Fibroblast of skin of scalp (primary cell): ENCODE measurements at places on chromosomes 3 and 15.

DNA sequence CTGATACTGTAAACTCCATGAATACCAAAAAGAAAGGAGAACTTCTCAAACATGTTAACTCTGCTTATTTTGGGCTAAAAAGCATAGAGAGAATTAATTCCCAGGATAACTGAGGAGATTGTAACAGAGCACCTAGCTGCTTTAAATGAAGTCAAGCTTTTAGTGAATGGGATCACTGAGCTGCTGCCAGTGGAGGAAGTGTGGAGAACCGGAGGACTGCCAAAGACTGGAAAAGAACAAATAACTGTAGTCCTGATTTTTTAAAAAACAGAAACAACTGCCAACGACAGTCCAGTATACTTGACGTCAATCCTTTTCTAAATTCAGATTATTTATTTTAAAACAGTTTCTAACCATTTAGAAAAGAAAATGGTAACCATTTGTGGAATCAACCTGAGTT, 3.3 kb downstream of the C3orf70 start:
- no peak for DNase-seq

- no peak for DNase-seq
Observed at GRCh38 chr3:139652561-139652960, 25.2 kb downstream of the NMNAT3 start.

DNA sequence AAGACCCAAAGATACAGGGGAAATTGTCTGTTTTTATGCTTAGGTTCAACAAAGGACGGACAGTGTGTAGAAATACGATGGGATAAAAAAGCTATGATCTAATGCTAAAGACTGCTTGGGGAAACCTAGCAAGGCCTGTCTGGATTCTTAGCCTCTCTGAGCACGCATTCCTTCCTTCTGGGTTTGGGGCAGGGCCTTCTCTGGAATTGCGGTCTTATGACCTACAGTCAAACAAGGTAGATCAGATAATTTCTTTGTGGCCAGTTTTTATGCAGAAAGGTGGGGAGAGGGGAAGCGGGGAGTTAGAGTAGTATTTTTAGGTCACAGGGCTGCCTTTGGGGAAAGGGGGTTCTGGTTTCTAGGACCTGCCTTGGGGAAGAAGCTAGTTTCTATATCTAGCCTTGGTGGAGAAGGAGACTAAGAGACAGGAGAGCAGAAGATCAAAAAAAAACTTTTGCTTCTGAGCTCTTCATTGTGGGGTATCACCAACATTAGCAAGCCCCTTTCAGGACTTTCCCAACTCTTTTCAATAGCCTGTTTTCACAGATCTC, 39.1 kb upstream of the LIPC start:
- no peak for DNase-seq

- DNase-seq, result peak; percentile 56
Observed at GRCh38 chr3:157844800-157845565, 261.2 kb downstream of the SHOX2 start.

GRCh38 chr15:74343797-74344127, 23.7 kb downstream of the CYP11A1 start:
- no peak for DNase-seq

DNA sequence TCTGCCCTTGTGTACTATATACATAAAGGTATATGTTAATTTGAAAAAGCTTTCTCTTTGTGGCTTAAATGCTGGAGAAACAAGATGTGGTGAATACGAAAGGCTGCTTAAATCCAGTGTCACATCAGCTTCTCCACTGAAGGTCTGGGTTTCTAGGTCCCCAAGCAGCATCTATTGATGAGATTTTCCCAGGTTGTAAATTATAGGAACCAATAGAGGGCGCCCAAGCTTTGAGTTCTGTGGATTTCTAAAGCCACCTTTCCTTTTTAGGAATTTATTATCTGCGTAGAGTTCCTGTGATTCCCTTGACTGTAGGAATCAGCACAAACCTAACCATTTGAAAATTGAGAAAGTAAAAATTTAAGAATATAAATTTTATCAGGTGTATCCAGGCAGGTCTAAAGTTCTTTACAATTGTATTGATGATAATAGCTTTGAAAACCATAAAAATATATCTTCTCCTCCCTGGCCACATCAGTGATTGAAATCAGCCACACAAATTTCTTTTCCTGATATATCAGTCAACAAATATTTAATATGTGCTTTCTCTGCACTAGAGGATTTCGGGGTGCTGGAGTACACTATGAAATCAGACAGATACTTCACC, 88.3 kb upstream of the ADAMTSL3 start:
- DNase-seq, result peak; percentile 29

DNA sequence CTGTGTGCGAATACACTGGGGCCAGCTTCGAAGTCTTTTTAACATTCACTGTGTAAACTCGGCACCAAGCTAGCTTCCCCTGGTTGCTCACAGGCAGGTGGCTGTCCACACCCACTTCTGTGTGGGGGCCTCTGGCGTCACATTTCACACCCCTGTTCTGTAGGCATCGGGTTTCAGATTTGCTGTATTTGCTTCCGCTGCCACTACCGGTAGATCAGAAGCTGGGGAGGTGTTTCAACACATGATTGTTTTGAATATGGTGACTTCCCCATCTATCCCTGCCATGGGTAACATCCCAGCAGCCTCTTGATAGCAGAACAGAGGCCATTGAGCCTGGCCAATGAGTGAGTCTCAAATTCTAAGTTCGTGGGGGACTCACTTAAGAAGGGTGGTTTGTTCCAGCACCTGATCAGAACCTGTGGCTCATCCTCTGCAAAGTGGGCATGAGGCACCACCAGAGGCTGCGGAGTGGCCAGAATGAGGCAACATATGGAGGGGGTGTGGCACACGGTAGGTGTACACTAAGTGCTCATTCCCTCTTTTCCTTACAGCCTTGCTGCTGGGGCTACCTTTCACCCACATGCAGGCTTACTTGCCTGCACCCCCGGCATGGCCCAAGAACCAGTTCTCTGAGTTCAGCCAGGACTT, 61.5 kb downstream of the IQSEC1 start:
- DNase-seq, result no peak

DNA sequence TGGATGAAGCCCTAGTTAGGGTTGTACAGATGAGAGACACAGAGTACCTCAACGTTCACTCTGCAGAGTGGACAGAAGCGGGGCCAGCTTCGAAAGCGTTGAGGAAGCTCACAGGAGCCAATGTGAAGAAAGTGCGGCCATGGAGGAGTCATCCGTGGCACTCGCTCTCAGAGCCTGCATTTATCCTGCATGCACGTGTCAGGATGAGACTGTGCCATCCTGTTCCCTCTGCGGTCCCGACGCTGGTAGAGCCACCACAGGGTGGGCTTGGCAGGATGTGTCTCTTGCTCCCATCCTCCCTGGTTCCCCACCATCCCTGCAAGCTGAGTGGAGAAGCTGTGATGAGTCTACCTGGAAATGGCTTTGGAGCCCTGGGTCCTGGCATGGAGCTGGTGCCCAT, 39.3 kb downstream of the KLHL25 start:
- DNase-seq, result no peak

DNA sequence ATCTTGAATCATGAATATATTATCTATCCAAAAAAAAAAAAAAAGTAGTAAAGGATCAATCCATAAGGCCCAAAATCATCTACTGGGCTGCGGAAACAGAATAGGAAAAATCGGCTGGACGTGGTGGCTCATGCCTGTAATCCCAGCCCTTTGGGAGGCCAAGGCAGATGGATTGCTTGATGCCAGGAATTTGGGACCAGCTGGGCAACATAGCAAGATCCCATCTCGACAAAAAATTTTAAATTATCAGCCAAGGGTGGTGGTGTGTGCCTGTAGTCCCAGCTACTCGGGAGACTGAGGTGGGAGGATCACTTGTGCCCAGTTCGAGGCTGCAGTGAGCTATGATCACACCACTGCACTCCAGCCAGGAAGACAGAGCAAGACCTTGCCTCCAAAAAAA, 6.1 kb upstream of the DVL3 start:
- no peak for DNase-seq

DNA sequence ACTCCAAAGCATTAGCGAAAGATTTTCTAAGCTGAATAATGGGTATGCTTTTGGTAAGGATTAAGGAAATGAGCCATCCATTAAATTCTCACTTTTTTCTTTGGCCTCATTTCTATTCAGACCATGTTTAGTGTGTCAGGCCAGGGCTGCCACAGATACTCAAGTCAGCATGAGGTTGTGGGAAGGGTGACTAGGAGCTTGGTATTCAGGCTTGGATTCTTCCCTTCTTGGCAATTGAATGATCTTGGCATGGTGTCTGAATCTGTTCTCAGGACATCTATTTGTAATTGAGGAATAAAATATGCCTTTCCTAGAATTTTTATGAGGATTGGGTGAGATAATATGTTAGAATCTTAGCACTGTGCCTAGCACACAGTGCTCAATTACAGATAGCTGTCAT, 11.2 kb downstream of the CCNB2 start:
- DNase-seq, result peak; percentile 45

DNA sequence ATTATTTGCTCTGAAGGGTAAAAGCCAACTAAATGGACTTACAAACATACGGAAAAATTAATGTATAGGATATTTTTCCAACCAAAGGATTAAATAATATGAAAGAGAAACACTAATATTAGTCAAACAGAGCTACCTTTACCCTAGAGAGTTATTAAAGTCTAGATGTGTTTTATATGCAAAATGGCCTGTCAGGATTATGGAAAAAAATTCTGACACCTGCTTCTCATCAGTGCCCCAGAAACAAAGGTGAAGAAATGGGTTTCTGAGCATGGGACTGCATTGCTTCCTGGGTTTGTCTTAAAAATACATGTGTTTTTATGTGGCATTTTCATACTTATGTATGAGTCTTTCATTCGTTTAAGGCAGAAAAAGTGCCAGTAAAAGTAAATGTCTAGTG, 148.3 kb downstream of the ROBO2 start:
- DNase-seq, result no peak

DNA sequence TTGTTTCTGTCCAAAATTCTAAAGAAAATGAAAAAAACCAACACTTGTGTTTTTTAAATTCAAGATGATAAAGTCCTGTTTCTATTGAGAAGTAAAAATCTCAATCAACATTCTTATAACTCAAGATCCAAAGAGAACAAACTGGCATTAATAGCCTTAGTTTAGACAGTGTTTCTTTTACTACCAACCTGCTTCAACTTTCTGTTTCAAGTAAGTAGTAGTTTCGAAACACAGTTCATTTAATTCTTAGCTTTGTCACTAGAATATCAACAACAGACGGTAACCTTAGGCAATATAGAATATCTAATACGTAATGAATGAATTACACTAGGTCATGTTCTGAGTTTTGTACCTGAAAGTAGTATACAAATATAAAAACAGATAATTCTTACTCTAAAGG, 23.7 kb downstream of the CIP2A start:
- DNase-seq, result no peak

DNA sequence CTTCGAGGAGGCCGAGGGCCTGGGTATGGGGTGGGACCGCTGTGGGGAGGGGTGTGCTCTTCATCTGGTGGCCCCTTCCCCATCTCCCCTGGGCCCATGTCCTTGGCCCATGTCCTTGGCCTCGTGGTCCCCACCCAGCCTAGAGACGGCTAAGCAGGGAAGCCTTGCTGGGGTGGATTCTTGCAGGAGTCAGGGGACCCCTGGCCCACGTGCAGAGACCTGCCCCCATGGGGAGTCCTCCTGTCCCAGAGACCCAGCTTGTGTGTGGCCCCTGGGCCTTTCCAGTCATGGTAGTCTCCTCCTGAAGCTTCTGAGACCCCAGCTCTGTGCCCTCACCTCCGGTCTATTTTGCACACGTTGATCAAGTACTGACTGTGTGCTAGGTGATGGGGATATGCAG, 97.4 kb downstream of the TBC1D2B start:
- DNase-seq, result no peak

DNA sequence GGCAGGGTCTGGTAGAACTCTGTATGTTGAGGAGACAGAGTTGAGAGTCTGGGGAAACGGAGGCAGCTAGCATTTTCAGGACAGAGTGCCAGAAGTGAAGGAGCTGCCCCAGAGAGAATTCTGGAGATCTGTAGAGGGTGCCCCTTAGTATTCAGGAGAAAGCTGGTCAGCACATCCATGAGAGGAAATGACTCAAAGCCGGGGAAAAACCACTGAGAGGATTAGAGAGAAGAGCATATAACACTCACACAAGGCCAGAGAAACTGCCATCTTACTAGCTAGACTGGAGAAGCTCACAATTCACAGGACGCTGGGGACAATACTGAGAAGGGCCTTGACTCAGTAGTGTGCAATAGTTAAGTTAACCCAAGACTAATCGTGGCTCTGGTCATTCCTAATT, 75.7 kb upstream of the DPPA4 start:
- no peak for DNase-seq

DNA sequence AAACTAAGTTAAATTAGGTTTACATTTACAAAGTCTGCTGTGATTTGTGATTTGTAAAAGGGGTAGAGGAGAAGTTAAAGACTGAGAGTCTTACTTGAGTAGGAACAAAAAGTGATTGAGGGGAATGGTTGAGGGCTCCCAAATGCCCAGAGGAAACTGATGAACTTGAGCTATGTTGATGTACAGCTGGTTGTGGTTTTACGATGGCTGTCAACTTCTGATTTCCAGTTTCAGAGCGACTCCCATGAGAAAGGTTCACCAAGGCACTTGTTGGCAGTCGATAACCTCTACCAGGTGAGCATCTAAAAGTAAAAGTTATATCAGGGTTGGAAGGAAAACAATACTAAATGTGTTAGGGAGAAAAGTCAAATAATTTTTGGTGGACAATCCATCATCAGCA, 91.0 kb downstream of the XRN1 start:
- DNase-seq, result no peak

DNA sequence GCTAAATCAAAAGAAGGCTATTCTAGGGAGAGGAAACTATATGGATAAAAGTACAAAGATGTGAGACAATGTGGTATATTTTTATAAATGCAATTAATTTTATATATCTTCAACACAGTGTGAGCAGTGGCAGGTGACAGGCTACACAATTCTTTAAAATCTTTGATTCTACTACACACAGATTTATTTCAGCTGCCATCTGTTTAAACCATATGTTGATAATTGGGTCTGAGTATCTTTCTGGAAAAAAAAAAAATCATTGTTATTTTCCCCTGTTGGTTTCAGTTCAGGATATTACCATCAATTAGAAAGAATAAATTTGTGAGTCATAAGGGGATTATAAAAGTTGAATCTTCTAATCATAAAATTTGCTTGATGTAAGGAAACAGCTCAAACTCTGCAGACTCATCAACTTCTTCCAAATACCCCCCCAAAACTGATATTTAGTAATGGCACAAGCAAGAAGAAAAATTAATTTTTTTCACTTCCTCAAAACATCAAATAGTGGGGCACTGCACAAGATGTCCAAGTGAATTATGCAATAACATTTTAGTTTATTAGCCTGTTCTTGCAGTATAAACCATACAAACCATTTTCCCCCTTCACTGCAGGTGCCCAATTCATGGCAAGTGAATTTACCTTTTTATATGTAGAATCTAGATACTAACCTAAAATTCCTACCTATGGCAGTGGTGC, 12.0 kb downstream of the PIERCE2 start:
- DNase-seq, result no peak
